ENCODE measurements at places on chromosomes 1 and 21.

- no peak for DNase-seq
Observed at GRCh38 chr1:32063261-32063681, 9.5 kb upstream of the TMEM39B start.

GRCh38 chr1:207025146-207025880 lies 7.2 kb downstream of the C1orf116 start:
- no peak for DNase-seq

DNA sequence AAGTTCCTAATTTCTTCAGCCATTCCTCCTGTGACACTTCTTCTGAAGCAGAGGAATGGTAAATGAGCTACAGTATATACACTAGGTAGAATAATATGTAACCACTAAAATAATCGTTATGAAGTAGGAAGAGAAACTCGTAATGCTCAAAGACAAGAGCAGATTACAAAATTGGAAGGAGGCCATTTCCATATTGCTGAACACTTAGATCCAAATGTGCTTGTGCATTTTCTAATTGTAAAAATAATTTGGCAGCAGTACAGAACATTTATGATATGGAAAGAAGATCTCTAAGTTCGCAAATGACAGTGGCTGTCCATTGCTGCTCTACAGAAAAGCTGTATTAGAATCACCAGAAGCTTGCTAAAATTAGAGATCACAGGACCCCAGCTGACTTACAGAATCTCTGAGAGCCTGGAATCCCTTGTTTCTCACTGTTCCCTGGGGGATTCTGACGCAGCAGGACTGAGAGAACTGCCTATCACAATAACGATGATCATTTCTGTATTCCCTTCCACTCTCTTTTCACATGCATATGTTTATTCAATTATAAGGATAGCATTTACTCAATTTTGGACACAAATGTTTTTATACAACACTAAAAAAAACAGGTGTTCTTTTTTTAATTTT lies 242.1 kb downstream of the OMA1 start:
- DNase-seq: no peak

- DNase-seq: no peak
Observed at GRCh38 chr1:56771717-56772116, 47.5 kb downstream of the FYB2 start.

DNA sequence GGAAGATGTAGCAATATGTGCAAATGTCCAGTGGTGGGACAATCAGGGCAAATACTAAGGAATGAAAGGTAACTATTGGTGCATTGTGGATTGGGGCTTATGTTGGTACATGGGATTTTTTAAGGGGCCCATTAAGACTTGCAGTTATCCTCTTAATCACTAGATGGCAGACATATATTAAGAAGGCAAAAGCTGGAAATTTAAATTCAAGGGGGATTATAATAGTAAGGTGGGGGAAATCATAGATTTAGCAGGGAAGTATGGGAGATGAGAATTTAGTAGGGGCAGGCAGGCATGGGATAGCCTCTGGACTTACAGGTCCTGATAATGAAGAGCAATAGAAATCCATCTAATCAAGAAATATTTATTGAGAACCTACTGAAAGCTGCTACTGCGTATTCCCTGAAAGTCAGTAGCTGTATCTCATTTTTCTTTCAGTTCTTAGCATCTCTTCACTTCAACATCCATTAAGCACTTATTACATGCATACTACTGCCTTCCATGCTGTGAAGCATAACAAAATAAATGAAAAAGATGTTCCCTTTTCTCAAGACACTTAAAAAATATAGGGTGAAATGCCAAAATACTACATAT lies 251.8 kb downstream of the CRB1 start:
- DNase-seq: no peak

DNA sequence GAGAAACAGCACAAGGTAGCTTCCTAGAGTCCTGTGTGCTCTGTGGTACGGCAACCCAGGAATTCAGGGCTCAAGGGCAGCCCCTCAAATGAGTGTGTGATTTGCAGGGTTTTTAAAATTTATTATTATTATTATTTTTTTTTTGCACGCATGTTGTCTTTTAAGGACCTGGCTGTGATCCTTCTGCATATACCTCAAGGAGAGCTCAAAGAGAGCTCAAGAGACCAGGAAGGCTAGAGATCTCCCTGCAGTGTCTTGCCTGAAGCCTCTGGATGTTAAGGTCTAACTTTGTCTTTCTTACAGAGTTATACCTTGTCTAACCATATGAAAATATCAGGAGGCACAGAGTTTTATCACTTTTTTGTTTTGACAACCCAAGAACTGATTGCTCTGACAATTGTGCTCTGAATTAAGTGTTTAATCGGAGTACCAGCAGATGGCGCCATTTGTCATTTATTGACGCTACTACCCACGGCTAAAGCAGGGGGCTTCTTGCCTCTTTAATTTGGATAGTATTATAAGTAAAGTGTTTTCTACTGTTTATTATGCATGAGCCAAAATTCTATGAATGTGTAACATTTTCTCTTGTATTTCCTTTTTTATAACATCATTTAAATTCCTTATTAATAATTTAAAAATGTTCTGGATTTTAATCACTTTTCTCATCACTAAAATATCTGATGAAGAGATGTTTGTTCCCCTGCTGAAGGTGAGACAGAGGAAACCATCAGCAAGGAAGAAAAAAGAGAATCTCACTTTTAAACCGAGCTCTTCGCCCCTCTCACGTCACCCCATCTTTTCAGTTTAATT lies 35.8 kb upstream of the LMO4 start:
- peak; percentile 52 for DNase-seq

- DNase-seq: no peak
Observed at GRCh38 chr1:111737216-111738132, 1.7 kb downstream of the INKA2 start.

DNA sequence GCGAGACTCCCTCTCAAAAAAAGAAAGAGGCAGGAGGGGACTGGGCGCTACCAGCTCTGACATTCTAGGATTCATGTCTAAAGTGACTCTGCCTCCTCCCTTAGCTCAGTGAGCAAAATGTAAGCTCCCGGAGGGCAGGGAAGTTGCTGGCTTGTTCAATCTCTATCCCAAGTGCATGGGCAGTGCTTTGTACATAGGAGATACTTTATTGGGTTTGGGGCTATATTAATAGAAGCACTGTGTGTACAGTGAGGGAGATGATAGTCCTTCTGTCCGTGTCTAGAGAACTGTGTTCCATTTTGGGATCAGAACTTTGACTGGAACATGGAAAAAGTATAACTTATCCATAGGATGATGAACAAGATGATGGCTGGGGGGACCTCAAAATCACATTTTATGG lies 16.7 kb upstream of the LUZP1 start:
- no peak for DNase-seq

DNA sequence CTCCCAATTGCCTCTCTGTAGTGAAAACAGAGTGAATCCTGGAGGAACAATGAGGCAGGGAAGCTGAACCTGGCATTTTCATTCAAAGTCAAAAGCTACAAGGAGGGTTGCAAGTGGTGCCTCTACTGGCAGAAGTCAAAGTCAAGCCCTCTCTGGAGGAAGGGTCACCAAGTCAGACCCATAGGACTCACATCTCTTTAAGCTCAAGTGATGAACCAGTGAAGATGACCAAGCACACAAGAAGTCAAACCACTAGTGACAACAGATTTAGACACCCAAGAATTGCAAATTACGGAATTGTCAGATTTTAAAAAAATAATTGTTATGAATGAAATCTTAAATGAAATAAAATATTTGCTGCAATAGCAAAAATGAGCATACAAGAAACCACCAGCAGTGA lies 81.1 kb upstream of the ATP1B1 start:
- DNase-seq: no peak

DNA sequence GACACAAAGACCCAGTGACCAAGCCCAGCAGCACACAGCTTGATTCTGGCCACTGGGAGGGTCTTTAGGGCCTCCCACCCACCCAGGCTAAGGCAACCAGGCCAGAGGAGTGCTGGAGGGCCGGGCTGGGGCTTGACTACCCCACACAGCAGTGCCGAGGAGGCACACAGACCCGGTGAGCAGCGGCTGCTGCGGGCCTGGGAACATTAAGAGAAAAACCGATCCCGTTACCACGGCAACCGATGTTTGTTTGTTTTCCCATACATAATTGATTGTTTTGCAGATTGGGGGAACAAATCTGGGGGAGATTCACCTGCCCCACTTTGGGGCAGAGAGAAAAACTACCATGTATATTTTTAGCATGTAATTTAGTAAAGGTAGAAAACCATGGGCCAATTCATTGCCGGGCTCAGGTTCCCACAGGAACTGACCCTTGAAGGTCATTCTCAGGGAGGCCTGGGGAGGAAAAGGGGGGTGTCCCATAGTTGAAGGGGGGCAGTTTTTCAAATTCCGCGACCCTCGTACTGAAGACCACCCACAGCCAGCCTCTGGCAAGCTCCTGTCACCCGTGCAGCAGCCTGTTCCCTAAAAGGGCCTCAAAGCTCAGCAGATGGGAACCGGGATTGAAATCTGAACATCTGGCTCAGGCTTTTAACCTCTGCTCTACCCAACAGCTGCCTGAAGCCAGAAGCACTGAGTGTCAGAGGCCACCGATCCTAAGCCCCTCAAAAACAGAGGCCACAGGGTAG lies 35.3 kb downstream of the CHD5 start:
- DNase-seq: no peak

DNA sequence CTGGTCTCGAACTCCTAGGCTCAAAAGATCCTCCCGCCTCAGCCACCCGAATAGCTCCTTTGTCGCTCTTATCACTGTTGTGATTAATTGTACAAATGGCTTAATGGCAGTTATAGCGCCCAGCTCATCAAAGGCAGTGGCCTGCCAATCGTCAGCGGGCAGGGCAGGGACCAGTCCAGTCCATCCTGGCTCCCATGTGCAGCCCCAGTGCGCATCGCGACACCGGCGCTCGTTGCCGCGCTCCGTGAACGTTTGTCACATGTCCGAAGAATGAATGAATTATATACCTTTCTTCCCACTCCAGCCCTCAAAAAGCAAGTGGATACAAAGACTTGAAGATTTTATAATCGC lies 18.4 kb downstream of the MTX1 start:
- DNase-seq: no peak

DNA sequence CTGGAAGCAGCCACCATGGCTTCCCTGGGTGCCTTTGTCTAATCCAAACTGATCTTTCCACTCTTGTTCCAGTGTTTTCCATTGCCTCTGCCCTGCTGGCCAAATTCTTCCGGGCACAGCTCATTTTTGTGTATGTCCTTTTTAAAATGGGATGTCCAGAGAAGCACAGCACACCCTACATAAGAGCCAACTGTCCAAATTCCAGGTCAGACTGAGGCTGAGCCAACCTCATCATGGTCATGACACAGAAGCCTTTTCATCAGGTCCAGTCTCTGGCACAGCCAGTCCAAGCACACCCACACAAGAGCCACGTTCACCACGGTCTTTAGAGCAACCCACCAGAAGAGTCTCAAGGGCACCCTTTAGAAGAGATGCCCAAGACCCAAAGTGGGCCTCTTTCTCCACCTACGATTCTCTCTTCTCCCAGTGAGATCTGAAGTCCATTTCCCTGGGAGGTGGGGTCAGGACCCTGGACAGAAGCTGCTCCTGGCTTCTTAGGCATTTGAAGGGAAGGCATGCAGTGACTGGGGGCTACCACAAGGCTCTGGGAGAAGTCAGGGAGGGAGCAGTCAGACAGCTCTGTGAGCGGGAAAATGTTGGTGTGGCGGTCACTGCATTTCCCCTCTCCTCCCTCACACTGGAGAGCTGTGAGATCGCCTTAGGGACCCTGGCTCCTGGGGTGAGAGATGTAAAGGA lies 53.2 kb downstream of the SYT2 start:
- DNase-seq: no peak
